ENCODE measurements at places on chromosomes 2 and 18.
A peak's percentile ranks its signal among the peaks of the same experiment; 100 is the strongest.

- DNase-seq = peak; percentile 84
Measured at GRCh38 chr2:44937688-44938240, 3.7 kb upstream of the SIX3 start.

GRCh38 chr2:216499641-216500218 lies 1.1 kb downstream of the RPL37A start:
- no peak for DNase-seq

GRCh38 chr2:74915743-74916142 lies 42.7 kb upstream of the POLE4 start:
- DNase-seq = no peak

DNA sequence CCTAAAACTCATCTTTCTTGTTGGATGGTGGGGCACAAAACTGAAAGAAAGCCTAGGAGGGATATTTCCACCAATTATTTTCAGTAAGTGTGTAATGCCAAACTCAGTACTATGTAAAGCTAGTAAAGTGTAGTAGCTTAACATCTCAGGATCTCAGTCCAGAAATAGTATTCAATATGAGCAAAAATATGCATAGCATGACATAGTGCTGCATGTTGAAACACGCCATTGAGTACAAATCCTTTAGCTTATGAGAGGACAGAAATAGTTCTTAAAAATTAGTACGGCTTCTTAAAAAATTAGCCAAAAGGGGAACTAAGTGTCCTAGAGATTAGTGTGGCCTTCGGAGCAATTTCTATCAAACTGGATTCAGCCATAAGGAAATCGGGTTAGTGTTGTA lies 21.7 kb upstream of the ATL2 start:
- DNase-seq = no peak

GRCh38 chr18:3798032-3798431 lies 348.1 kb downstream of the TGIF1 start:
- DNase-seq = no peak

DNA sequence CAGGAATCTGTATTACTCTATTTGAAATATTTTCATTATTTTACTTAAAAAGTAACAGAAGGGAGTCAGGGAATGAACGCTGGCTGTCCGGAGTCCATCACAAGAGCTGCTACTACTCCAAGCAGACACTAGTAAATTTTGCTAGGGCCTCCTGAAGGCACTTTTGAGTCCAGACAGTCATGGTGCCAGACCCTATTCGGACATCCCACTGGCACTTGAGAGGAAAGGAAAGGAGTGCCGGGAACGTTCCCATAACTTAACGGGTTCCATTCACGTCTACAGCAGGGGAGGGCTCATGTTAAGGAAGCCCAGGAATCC lies 563 bp upstream of the GMCL1 start:
- no peak for DNase-seq

- DNase-seq = no peak
Measured at GRCh38 chr2:102386867-102387541, 31.4 kb downstream of the IL18R1 start.

DNA sequence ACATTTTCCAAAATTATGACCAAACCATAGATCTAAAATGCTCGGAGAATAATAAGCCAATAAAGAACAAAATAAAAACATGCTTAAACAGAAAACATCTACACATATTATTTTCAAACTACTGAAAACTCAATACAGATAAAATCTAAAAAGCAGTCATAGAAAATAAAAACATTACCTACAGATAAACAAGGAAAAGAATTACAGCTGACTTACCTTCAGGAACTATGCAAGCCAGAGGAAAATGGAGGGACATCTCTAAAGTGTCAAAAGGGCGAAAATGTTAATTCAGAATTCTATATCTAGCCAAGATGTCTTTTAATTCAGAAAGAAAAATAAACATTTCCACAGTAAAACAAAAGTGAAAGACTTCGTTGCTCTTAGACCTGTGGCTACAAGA lies 112.9 kb upstream of the GYPC start:
- DNase-seq = no peak

GRCh38 chr2:41180387-41180786 lies 728.5 kb upstream of the SLC8A1 start:
- no peak for DNase-seq

DNA sequence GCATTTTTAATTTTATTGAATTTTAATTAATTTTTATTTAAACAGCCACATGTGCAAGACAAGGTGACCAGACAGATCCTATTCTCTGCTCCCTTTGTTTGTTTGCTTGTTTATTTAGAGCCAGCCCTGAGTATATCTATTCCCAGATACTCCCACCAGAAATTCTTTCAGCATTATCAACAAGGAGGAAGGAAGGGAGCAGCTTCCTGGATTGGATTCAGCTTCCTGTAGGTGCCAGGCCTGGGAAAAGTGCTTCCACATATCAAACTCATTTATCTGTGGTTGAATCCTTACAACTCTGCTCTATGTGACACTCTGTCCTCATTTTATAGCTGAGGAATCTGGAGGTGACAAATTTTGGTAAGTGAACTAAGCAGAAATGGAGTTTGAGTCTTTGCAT lies 60.5 kb upstream of the KLF7 start:
- no peak for DNase-seq

- DNase-seq = no peak
Measured at GRCh38 chr2:132999421-132999820, 329.4 kb upstream of the LYPD1 start.

- no peak for DNase-seq
Measured at GRCh38 chr2:121605820-121606733, 43.2 kb downstream of the CLASP1 start.

- no peak for DNase-seq
Measured at GRCh38 chr2:45664635-45665261, 13.3 kb downstream of the PRKCE start.

DNA sequence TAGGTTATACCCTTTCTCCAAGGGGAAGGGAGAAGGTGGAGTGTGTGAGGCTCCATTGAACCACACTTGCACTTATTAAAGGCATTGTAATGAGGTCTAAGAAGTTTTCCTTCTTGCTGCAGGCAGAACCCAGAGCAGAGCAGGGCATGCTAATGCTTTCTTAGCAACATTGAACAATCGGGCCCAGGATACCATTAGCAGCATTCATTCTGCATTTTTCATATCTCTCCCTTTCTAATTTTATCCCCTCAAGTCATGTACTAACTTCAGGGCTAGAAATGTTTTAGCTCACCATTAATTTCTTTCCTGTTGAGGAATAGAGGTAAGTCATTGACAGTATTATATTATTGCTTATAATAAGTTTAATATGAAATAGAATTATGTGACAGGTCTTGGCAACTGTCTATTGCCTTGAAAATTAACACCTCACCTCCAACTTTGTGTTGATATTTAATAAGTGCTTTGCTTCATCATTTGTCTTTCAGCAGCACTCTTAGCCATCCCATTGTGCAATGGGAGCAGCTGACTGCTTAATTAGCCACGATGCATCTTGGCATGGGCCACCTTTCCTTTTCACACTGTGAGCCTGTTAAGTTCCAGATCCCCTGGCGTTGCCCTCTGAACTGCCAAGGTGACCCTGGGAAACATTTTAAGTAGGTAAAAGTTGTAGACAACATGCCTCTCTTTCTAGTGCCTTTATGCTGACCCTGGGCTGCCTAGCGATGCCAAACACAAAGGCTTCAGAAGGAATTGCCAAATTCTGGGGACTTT lies 300.8 kb upstream of the MEX3C start:
- no peak for DNase-seq

DNA sequence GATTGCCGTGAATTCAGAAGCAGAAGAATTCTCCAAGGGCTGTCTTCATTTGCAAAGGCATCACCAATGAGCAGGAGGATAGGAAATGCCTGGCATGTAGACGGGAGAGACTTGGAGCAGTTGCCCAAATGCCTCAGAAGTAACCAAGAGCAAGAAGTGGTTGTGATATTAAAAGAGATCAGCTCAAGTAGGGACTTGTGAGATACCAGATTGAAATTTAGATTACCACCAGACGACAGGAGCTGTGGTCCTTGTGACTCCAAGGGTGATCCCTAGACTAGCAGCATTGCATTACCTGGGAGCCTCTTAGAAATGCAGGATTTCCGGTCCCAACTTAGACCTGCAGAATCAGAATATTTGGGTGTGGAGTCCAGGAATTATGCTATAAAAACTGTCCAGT lies 228.6 kb upstream of the EPAS1 start:
- no peak for DNase-seq

GRCh38 chr2:66982766-66983165 lies 414.4 kb upstream of the ETAA1 start:
- DNase-seq = no peak

DNA sequence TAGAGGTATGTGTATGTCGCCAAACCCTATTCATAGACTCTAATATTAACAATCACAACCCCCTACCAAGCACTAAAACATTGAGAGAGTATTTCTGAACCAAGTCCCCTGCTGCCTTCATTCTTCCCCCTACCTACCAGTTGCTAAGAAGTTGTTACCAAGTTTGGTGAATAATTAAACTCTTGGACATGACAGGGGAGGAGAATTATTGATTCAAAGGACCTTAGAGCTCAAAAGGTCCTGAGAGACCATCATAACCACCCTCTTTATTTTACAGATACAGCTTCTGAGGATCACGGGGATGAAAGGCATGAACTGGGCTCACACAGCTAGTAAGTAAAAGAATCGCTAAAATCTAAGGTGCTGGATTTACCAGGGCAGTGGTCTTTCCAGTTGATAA lies 204.1 kb downstream of the PIK3C3 start:
- no peak for DNase-seq

- DNase-seq = no peak
Measured at GRCh38 chr2:75522543-75523312, 38.0 kb downstream of the EVA1A start.

DNA sequence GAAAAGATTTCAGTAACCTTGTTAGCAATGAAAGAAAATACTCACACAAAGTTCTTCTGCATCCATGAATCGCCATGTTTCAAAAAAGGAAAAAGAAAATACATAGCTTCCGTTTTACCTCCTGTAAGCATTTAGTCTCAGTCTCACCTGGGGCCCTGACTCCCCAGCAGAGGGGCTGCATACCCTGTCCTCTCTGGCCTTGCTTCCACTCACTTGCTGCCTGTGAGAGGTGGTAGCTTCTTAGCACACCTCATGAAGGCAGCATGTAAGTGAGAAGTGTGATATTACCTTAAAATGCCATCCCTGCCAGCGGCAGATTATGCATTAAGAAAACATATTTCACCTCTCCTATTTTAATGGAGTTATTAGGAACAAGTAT lies 49.3 kb upstream of the ZNF385B start:
- DNase-seq = no peak

DNA sequence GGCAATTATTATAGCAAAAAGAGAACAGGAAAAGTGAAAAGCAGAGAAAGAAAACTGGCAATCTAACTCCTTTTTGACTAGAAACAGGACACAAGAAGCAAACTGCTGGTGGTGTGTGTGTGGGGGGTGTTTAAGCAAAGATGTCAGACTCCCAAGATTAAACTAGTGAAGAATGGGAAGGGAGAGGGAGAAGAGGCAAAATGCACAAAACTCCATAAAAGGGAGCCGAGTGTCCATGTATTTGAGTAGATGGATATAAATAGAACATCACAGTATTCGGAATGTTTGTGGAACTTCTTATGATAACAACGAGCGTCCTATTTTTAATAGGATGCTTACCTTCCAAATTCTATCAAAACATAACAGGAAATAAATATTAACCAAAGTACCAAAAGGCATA lies 179.8 kb upstream of the TRIB2 start:
- DNase-seq = no peak

DNA sequence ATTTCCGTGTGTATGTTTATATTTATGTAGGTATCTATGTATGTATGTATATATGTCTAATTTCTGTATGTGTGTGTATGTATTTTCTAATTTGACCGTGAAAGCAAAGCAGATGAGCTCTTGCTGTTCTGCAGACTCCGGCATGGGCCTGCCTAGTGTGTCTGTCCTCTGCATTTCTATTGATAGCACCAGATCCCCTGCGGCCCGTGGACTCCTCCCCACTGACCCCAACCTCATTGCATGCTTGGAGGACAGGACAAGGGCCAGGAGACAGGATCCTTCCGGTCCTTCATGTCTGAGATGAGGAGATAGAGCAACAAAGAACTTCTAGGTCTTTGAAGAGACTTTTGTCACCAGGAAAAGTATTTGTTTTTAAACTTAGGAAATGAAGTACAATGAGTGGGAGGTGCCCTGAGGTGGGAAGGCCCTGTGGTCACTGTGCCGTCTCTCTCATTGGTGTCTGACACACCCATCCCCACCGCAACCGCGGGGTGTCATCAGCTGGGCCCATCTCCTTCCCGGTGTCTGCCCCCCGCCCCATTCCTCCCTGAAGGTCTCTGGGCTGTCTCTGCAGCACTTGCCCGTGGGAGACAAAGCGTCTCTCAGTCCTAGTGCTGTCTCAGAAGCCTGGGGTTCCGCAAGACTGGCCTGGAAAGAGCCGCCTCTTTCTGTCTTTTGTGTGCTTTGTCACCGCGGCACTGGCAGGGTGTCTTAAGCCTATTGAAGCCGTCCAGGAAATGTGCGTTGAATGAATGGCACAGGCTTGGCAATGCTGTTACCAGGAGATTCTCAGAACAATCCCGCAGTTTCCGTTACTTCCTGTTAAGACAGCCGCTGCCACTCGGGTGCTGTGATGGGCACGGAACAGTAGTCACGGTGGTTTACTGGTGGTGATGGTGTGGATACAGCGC lies 216.4 kb downstream of the AGAP1 start:
- peak; percentile 51 for DNase-seq

DNA sequence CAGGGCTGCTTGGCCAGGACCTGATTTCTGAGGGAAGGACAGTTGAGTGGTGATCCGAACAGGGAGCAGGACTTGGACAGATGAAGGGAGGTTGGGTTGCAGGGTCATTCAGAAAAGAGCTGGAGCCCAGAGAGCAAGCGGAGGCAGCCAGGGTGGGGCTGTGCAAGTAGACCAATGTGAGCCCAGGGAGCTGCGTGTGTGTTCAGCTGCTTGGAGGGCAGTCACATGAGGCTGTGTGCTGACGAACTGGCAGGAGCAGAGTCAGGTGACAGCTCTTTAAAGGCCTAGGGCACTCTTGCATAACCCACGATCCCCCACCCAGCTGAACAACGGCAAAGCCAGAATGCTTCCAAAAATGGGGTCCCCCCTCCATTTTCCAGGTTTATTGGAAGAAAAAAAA lies 4.6 kb upstream of the MLPH start:
- DNase-seq = peak; percentile 91

DNA sequence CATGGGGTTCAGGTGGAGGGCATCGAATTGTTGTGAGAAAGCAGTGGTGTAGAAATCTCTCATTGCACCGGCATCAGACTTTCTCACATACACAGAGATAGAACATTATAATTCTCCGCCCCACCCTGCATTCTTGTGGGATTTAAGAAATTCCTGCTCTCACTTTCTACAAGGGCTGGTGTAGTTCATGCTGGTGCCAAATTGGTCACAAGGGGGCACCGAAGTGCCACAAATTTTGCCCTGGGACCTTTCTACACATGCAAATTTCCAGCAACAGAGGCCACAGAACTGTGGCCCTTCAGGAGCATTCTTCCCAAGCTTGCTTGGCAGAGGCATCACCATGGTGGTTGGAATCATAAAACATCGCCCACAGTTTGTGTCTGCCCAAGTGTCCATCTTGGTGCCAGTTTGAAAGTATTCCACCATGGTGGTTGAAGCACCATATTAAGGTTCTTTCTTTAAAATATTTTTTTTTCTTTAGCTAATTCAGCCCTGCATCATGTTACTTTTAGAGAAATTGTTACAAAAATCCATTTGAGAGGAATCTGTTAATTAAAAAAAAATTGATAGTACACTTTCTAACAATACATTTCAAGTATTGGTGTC lies 521.2 kb upstream of the FANCL start:
- peak; percentile 73 for DNase-seq

- DNase-seq = no peak
Measured at GRCh38 chr2:70083344-70084156, 3.7 kb upstream of the PCBP1 start.

GRCh38 chr2:156532989-156533388 lies 96.8 kb downstream of the GPD2 start:
- DNase-seq = no peak

- peak; percentile 51 for DNase-seq
Measured at GRCh38 chr2:12163866-12164265, 417.4 kb downstream of the LPIN1 start.

Measured in NCI-H345 (cell line).